NCI-H510A (cell line): ENCODE measurements at places on chromosomes 3 and 15.

DNA sequence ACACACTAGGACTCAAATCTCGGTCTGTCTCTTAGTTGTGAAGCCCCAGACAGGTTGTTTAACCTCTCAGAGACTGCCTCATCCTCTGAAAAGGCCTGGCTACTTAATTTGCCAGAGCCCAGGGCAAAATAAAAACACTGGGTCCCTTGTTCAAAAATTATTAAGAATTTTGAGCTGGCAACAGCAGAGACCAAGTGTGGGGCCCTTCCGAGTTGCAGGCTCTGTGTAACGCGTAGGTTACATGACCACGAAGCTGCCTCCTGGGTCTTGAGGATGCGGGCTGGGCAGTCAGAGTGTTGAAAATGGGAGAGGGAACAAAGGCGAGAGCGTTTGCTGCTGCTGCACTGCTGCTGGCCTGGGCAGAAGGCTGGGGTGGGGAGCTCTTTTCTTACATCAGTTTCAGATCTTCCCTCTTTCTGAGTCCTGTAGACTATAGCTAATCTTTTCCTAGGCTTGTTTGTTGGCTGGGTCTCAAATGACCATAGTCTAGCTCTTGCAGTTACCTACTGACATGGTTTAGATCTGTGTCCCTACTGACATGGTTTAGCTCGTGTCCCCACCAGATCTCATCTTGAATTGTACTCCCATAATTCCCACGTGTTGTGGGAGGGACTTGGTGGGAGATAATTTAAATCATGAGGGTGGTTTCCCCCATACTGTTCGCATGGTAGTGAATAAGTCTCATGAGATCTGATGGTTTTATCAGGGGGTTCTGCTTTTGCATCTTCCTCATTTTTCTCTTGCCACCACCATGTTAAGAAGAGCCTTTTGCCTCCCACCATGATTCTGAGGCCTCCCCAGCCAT lies 49.9 kb downstream of the CLEC3B start:
- no peak for DNase-seq

- no peak for DNase-seq
Observed at GRCh38 chr3:166274351-166275023, 437.3 kb upstream of the BCHE start.

DNA sequence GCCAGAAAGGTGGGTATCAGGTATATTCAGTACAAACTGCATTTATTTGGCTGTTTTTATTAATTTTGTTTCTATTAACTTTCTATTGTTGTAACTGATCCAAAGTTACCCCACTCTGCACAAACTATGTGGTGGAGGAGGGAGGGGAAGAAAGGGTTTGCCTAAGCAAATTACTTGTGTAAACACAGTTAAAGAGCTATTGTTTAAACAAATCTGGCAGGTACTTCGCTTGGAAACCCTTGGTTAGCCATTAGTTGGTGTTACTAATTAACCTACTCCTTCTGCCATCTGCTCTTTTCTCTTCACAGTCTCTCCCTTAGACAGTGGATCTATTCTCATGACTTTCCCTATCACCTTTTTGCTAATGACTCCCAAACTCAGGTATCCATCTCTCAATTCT lies 328.4 kb upstream of the NECTIN3 start:
- DNase-seq: no peak

GRCh38 chr15:35944945-35945585 lies 399.1 kb upstream of the DPH6 start:
- DNase-seq: no peak

- no peak for DNase-seq
Observed at GRCh38 chr3:148950806-148951205, 40.5 kb upstream of the GYG1 start.

DNA sequence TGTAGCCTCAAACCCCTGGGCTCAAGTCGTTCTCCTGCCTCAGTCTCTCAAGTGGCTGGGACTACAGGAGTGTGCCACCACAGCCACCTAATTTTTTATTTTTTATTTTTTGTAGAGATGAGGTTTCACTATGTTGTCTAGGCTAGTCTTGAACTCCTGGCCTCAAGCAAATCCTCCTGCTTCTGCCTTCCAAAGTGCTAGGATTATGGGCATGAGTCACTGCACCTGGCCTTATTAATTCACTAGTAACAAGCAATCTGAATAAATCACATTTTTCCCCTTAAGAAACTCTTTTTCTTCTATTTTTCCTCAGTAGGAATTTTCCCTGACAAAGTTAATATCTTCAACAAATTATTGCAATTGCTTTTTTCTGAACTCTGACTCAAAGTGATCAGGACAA lies 336.9 kb downstream of the NLGN1 start:
- DNase-seq: no peak

GRCh38 chr3:52145736-52146110 lies 8.5 kb downstream of the POC1A start:
- no peak for DNase-seq
